ENCODE measurements at places on chromosomes 12 and 14.

DNA sequence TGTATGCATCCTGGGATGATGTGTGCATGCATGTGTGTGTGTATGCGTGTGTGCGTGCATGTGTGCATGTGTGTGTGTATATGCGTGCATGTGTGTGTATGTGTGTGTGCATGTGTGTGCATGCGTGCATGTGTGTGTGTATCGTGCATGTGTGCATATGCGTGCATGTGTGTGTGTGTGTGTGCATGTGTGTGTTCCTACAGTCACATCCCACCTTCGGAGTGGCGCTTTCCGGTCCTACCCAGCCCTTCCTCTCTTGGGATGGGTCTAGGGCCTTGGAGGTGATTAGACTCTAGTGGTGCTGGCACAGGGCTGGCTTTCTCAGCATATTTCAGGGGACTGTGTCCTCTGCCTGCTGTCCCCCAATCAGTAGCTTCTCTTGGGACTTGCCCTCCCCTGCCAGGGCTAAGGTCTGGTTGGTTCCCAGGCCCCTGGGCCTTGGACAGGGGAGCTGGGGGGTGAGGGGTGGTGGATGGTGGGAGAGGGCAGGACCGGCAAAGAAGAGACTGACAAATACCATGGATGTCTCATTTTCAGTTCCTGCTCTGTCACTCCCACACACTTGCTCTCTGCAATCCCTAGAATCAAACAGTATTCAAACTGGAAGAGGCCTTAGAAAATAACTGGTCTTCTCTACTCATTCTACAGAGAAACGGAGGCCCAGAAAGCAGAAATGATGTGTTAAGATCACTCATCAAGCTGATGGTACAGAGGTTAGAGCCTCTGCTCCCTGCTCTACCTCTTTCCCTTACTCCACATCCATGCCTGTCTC lies 21.9 kb upstream of the FAIM2 start:
- DNase-seq = no peak

DNA sequence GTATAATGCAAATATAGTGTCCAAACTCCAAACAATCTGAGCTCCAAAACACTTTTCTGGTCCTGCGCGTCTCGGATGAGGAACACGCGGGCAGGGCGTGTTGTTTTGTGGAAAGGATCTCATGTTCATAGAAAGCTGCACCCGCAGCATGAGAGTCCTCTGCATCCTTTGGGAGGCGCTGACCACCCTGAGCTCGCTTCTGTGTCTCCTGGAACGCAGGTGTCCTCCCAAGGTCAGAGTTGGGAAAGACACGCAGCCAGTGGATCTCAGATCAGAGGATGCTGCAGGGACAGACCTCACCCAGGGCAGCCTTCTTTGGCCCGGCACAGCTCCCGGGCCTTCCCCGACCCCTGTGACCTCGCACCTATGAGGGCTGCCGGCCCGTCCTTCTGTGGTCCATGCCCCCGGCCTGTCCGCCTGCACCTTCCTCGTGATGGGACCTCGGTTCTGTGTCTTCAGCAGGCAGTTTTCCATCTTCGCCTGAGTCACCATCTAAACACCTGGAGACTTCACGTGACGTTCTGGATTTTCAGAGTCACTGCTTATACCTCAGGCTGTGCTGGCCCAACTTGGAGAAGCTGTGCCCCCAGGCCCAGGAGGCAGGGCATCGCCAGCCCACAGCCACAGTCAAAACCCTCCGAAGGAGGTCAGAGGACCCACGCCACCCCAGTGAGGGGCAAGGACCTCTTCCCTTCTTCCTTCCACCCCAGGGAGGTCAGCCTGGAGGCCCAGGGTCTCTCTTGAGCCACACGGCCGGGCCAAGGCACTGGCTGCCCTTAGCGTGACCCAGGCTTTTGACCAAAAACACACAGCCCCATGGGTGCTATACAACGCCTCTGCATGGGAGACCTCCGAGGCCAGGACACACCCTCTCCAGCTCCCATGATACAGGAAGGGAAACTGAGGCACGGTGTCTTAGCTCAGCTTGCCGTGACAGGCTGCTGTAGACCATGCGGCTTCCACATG lies 25.9 kb downstream of the MMP17 start:
- DNase-seq = no peak

DNA sequence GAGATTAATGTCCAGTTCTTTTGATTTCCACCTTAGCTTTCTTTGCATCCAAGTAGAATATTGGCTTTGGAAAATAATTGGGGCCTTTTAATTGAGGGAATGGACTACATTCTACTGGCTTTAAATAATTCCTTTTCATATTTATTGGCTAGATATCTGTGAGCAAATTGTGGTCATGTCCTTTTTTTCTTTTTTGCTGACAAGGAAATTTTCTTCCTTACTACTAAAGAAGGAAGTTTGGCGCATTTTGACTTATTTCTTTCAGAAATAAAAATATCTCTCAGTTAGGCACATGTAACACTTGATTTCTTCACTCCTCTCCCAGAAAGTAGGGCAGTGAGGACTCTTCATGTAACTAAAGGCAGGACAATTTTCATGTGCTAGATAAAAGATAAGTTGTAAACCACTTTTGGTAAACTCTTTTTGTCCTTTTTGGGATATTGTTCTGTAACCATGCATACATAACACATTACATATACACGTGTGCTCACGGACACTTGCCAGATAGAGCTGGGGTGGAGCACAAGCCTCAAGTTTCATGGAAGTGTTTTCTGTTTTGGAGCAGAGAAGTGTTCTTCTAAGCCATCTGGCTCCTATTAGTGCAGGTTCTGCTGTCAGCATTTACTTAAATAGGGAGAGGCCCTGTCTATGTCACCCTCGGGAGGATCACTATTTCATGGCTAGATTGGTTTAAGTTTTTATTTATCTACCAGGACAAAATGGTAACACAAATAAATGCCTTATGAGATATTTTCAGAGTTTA lies 85.1 kb upstream of the LRIG3 start:
- no peak for DNase-seq

GRCh38 chr12:107282628-107283027 lies 189.3 kb upstream of the CRY1 start:
- no peak for DNase-seq

- DNase-seq = no peak
Measured at GRCh38 chr14:66231820-66232219, 254.4 kb upstream of the CCDC196 start.

Data from A172 (cell line).